ENCODE measurements at places on chromosomes 7 and 10.

DNA sequence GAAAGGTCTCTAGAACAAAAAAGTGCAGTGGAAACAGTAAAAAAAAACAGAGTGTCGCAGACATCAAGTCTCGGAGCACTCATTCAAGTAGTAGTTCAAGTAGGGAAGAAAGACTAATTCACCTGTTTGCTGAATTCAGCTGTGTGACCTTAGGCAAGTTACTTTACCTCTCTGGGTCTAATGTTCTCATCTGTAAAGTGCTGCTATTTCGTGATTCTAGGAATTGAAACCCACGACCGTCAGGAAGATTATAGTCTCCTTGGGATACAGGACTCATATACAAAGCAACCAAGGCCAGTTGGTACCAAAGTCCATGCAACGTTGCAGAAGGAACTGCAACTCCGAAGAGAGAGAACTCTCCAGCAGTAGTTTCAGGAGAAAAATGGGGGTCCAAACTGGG, 26.1 kb downstream of the PRKCQ start:
- no peak for DNase-seq

- DNase-seq: no peak
Observed at GRCh38 chr10:74917481-74918077, 91.2 kb downstream of the KAT6B start.

- no peak for DNase-seq
Observed at GRCh38 chr7:155256761-155257481, 40.8 kb upstream of the INSIG1 start.

DNA sequence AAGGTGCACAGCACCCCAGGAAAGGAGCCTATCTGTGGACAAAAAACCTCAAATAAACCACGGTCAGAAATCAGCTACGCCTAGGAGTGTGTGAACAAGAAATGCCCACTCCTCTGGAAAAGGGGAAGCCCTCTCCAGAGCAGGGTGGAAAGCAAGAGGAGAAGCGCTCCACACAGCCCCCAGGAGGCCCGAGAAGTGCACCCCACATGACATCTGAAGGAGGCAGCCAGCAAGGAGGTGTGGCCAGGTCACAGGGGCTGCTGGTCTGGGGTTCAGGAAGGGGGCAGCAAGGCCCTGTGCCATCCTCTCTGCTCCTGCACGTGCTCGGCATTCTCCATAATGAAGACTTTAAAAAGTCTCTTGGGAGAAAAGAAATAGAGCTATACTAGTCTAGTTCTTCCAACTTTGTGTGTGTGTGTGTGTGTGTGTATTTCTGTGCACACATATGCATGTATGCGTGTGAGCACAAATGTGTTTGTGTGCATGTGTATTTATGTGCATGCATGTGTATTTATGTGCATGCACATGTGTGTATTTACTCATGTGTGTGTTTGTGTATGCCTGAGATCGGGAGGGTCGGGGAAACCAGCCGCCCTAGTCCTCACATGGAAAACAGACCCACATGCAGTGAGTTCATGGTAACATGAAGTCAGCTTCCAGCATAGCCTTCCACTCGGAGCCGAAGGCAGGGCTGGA, 76.5 kb downstream of the TNS3 start:
- DNase-seq: no peak

GRCh38 chr10:78339251-78339650, 305.6 kb downstream of the RPS24 start:
- peak; percentile 1 for DNase-seq

GRCh38 chr10:100978901-100979195, 8.4 kb downstream of the MRPL43 start:
- DNase-seq: no peak

GRCh38 chr7:36185092-36185491, 32.0 kb downstream of the EEPD1 start:
- DNase-seq: no peak

DNA sequence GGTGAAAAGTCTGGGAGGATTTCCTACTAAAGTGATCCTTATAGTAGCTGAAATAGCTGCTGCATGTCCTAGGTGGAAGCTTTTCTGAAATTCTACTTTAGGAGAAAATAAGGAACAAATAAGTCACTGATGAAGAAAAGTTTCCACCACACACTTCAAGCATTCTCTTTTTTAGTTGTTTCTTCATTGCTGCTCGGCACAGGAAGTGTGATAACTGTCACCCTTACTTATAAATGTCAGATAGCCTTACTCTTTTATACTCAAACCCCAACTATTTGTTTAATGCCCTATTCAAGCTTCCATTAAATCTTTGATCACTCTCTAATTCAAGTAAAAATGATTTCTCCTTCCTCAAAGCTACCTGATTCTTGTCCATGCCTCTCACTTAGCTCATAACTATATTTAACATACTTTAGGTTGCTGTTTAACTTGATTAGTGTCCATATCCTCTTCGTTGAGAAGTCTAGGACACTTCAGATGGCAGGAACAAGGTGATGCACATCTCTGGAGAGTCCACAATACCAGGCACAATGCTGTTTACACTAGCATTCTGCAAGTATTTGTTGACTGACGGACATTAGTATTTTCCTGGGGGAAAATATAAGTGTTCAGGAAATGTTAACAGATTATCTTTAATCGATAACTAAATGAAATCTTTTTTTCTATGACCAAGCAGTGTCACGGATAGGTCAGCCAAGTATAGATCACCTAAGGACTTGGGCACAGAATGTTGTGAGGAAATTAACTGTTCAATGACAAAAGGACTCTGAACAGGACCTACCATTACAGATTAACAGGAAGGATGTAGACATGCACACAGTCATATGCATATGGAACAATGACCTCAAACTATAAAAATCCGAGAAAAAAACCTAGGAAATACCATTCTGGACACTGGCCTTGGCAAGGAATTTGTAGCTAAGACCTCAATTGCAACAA, 67.4 kb downstream of the ZNF438 start:
- DNase-seq: no peak

- DNase-seq: no peak
Observed at GRCh38 chr10:119177708-119178371, 772 bp downstream of the PRDX3 start.

- DNase-seq: no peak
Observed at GRCh38 chr7:149731207-149731955, 42.0 kb downstream of the ZNF467 start.

- no peak for DNase-seq
Observed at GRCh38 chr7:20200361-20200760, 16.8 kb downstream of the MACC1 start.

DNA sequence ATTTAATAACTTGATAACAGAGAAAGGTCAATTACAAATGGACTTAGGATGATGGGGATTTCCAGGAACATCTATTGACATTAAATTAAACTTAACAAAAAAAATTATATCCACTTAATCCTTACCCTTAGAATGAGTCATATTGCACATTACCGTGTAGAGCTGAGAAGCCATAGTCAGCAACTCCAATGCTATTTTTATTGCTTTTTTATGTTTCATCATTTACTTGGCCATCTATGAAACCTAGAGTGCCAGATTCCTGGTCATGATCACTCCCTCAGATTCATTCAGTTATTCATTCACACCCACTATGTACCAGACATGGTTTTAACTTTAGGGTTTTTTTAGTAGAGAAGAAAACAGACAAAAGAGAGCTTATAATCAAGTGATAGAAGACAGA, 1180.4 kb downstream of the CNTNAP2 start:
- no peak for DNase-seq

DNA sequence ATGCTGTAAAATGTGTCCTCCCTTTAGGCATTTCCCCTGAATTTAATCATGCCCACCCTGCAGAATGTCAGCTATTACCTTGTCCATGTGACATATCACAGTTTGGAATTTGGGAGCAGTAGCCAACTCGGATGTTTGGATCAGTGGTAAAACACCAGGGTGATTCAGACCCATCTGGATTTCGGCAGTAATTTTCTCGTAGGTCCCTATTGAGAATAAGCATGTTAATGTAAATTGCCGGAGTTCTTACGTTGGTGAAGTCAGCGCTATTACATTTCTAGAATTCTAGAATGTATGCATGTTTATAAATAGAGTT, 44.1 kb downstream of the HGF start:
- DNase-seq: no peak

- no peak for DNase-seq
Observed at GRCh38 chr10:51892965-51893658, 193.7 kb upstream of the CSTF2T start.

DNA sequence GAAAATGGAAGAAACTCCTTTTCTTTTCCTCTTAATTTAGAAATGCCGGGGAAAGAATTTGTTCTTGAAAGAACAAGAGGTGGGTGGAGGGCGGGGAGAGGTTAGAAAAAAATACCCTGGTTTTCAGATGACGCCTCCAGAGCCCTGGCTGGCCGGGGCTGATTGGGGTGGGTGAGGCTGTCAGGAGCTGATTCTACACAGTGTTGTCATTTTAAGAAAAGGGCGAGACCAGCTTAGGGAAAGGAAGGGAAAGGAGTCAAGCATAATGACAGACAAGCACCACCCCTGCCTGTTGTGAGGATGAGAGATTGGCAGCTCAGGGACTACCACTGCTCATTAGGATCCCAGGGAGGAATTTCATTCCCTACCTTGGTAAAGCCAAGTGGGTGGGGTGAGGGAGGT, 9.9 kb upstream of the FAM180A start:
- DNase-seq: no peak

GRCh38 chr10:63286340-63286739, 153.2 kb downstream of the NRBF2 start:
- no peak for DNase-seq

DNA sequence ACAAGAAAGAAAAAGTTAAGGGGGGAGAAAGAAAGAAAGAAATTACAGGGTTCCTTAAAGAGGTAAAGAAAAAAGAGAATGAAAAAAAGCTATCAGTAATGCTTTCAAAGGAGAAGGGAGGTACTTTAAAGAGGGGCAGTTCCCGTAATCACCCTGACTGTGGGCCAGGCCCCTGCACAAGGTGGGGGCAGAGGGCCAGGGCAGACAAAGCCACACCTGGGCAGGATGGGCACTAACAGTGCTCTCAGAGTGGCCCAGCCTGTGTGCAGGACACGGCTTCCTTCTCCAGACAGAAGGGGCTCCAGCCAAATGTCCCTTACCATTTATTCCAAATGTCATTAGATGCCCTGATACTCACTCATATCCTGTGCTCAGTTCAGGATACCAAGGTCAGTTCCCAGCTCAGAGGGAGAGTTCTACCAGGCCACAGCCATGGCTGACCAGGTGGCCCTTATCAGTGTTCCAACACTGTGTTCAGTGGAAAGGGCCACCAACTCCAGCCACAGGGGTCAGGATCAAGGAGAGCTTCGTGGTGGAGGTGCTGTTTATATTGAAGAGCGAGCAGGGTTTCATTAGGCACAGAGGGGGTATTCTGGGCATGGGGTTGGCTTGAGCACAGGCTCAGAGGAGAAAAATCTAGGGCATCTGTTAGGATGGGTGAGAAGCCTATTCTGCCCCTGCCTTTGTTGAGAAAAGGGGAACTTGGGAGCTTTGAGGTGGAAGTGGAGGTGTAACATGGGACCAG, 29.9 kb downstream of the DPCD start:
- DNase-seq: no peak

DNA sequence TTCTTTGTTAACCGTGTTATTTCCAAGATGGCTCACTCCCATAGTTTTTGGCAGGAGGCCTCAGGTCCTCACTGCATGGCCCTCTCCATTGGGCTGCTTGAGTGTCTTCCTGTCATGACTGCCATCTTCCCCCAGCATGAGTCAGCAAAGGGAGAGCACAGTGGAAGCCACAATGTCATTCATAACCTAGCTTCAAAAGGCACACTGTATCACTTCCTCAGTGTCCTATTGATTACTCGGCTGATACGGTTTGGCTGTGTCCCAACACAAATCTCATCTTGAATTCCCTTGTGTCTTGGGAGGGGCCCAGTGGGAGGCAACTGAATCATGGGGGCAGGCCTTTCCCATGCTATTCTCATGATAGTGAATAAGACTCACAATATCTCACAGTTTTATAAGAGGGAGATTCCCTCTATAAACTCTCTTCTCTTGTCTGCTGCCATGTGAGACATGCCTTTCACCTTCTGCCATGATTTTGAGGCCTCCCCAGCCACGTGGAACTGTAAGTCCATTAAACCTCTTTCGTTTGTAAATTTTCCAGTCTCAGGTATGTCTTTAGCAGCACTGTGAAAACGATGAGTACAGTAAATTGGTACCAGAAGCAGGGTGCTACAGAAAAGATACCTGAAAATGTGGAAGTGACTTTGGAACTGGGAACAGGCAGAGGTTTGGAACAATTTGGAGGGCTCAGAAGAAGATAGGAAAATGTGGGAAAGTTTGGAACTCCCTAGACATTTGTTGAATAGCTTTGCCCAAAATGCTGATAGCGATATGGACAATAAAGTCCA, 106.5 kb downstream of the PRLHR start:
- DNase-seq: no peak

GRCh38 chr10:131172433-131172832, 139.1 kb downstream of the TCERG1L start:
- DNase-seq: no peak

GRCh38 chr10:73653701-73654100, 2.1 kb downstream of the SYNPO2L start:
- DNase-seq: no peak

DNA sequence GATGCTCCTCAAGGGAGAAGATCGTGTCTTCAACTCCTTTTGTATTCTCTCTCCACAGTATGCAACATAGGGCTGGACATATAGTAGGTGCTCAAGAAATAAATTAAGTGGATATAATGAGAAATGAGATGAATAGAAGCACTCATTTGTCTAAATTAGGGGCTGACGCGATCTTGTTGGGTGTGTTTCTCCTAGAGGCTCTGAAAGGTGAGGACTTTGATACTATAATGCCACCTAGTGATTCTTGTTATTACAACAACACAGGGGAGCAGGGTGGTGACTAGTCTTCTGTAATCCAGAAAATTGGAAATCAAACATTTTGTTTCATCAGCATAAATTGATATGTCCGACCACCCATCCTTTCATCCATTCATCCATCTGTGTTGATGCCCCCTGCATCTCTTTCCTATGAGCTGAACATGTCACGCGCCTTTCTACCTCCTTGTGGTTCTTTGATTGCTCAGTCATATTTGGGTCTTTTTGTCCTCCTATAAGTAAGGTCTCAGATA, 3.5 kb upstream of the CFAP58 start:
- peak; percentile 40 for DNase-seq

DNA sequence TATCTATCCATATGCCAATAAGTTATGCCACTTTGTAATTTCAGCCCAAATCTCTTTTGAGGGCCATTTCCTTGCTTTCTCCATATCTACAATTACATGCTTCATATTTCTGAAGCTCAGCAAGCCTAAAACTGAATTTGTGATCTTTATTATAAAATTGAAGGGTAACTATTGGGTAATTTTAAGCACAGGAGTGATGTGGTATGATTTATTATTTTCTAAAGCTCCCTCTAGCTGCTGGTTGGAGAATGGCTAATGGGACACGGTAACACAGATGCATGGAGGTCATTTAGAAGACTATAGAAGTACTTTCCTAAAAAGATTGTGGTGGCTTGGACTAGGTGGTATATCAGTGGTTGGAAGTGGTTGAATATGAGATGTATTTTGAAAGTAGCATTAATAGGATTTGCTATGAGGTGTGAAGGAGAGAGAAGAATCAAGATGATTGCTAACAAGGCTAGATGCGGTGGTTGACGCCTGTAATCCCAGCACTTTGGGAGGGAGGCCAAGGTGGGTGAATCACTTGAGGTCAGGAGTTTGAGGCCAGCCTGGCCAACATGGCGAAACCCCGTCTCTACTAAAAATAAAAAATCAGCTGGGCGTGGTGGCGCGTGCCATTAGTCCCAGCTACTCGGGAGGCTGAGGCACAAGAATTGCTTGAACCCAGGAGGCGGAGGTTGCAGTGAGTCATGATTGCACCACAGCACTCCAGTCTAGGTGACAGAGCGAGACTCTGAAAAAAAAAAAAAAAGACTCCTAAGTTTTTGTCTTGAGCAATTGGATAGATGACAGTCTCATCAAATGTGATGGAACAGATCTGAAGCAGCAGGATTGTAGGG, 13.9 kb downstream of the KLHDC10 start:
- no peak for DNase-seq

GRCh38 chr7:123410273-123410904, 124.0 kb downstream of the IQUB start:
- no peak for DNase-seq

Measured in CD8-positive, alpha-beta T cell (primary cell).